Activated CD4-positive, alpha-beta T cell treated with anti-CD3 and anti-CD28 coated beads, Interleukin-2, amount 50 U/mL, for 16 hours (primary cell): ENCODE measurements at places on chromosomes 7 and 10.

DNA sequence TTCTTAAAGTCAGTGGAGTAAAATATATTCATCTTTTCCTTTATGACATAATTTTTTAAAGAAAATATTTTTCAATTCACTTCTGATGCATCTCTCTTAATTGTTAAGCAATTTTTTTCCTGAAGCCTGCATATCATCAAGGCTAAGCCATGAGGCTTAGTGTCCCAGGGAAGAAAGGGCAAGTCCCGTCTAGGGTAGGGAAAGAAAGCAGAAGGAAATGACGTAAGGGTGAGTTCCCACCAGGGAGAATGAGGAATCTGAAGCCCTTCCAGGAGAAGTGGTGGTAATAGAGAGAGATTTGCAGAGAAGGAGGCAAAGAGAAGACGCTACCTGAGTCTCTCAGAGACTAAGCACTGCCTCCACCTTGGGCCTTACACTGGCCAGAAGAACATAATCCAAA is 96.8 kb upstream of the NFE2L3 start:
- no peak for DNase-seq

DNA sequence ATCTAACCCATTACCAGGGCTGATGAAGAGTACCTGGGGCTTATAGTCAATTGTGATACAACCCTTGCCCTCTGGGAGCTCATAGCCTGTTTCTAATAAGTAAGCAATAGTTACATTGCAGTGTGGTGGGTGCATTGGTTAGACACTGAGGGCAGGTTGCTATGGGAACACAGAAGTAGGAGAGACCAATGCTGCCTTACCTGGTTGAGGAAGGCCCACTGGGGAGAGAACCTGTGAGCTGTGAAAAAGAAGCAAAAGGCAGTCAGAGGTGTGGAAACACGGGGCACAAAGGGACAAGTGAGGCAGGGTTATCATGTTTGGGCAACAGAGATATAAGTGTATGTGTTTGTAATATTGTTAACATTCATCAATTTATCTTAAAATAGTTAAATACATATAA is 51.9 kb downstream of the WDFY4 start:
- DNase-seq, result no peak

- no peak for DNase-seq
These were observed 148.8 kb upstream of the NPY start for GRCh38 chr7:24135003-24135817.

DNA sequence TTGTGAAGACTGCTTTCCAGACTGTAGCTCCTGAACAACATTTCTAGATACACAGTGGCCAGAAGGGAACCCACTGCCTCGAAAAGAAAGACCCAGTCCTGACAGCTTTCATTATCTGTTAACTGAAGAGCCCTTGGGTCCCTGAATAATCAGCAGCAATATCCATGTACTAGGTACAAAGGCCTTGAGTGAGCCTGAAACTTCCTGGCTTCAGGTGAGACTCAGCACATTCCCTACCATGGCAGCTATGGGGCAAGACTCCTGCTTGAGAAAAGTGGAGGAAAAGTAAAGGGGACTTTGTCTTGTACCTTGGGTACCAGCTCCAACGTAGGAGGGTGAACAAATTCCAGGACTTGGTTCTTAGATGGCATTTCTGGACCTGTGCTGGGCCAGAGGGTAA is 92.8 kb downstream of the SIRT1 start:
- no peak for DNase-seq

GRCh38 chr10:104895981-104896380 is 254.9 kb downstream of the SORCS3 start:
- no peak for DNase-seq

- no peak for DNase-seq
These were observed 114.0 kb upstream of the HGF start for GRCh38 chr7:81883801-81884393.

DNA sequence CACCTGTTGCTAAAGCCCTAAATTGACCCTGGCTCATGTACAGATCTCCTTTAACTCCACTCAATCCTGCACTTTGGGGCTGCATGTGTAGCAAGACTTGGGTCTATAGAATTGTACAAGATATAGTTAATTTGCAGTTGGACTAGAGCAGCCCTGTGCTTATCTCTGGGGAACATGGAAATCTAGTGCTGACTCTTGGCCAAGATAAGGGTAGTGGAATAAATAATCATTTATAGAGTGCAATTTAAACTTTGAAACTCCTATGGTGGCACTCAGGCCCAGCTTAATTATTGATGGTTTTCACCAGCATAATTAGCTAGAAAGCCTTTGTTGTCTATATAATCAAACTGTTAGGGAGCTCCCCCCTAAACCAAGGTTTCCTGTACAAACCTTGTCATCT is 39.2 kb upstream of the MBL2 start:
- no peak for DNase-seq

GRCh38 chr10:114441107-114441506 is 36.8 kb upstream of the AFAP1L2 start:
- no peak for DNase-seq

GRCh38 chr10:87545783-87546182 is 41.1 kb downstream of the MINPP1 start:
- no peak for DNase-seq

DNA sequence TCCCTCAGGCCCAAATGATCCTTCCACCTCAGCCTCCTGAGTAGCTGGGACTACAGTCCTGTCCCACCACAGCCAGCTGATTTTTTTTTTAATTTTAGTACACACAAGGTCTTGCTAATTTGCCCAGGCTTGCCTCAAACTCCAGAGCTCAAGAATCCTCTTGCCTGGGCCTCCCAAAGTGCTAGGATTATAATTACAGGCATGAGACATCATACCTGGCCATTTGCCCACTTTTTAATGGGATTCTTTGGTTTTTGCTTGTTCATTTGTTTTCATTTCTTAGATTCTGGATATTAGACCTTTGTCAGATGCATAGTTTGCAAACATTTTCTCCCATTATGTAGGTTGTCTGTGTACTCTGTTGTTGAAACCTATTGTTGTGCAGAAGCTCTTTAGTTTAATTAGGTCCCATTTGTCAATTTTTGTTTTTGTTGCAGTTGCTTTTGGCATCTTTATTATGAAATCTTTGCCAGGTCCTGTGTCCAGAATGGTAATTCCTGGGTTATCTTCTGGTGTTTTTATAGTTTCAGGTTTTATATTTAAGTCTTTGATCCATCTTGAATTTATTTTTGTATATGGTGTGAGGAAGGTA is 95.2 kb downstream of the GLCCI1 start:
- no peak for DNase-seq

DNA sequence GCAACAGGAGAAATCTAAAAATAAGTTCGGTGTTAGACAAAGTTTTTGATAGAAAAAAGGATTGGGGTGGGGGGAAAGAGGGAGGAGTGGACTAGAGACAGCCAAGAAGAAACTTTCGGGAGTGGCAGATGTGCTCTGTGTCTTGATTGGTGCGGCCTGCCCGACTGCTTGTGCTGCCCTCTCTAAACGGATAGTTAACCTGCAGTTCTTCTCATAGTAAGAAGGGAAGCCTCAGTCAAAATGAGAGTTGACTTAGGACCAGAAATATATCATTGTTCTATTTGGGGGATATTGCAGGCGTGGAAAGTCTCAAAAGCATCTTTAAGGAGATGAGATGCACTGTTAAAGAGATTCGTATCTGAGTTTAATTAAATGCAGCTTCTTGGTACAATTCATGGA is 39.3 kb downstream of the UBE3C start:
- DNase-seq, result no peak

DNA sequence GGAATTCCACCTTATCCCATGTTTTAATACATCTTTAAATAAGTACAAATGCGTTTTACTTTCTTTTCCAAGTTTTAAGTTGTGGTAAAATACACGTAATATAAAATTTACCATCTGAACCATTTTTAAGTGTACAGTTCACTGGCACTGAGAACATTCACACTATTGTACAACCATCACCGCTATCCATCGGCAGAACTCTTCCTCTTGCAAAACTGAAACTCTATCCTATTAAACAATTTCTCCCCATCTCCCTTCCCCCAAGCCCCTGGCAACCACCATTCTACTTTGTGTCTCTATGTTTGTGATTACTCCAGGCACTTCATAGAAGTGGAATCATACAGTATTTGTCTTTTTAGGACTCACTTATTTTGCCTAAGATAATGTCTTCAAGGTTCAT is 33.8 kb downstream of the HIP1 start:
- DNase-seq, result no peak

DNA sequence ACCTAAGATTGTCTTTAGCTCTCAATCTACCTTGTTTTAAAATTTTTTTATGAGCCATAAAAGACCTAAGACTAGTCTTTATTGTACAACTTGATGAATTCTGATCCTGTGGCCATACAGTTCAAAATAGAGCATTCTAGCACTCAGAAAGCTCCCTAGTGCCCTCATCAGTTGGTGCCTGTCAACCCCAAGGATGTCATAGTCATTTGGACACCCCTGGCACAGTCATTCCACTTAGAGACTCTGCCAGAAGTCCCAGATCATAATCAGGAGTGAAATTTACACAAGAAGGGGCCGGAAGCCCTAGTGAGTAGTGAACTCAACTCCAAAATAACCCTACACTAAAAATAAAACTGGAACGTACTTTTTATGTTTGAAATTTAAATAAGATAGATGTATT is 80.0 kb upstream of the INSIG1 start:
- peak; percentile 79 for DNase-seq

DNA sequence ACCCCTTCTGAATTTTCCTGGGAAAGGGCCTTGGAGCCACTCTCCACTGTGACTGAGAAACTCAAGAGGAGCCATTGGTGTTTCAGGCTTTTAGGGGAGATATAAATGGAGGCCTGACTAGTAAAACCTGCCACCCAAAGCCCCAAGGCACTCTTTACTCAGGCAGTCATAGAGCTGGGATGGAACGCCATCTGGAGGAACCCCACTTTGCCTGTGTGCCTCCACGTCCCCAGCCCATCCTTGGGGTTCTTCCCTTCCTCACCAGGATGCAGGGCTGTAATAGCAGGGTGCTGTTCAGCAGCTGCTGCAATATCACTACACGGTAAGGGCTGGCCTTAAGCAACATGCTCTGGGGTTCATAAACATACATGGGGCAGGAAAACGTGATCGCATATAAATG is 232.6 kb downstream of the BAMBI start:
- no peak for DNase-seq

DNA sequence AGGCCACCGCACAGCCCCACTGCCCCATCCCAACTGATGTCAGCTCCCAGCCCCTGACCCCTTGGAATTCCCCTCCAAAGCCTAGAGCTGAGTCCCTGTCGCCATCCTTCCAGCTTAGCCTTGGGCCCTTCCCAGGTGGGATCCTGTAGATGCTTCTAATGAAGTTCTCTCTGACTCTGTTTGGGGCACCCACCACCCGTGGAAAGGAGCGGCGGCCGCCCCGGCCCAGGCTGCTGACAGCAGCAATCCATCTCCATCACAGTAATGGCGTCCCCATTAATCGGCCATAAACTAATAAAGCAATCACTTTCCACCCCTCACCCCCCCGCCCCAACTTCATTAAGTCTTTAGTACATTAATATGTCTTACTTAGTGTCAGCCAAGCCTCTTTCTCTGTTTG is 25.6 kb downstream of the KAZALD1 start:
- DNase-seq, result no peak

GRCh38 chr10:79249186-79250121 is 97.8 kb upstream of the PPIF start:
- DNase-seq, result peak; percentile 82

- no peak for DNase-seq
These were observed 7.1 kb downstream of the CHAT start for GRCh38 chr10:49620841-49621378.

- no peak for DNase-seq
These were observed 220.5 kb downstream of the DNAJB6 start for GRCh38 chr7:157557263-157557662.

- DNase-seq, result peak; percentile 31
These were observed 67.0 kb downstream of the WDR37 start for GRCh38 chr10:1123198-1123597.

GRCh38 chr7:1741751-1742554 is 71.9 kb downstream of the ELFN1 start:
- no peak for DNase-seq

GRCh38 chr10:17585016-17585415 is 32.2 kb downstream of the HACD1 start:
- DNase-seq, result no peak

DNA sequence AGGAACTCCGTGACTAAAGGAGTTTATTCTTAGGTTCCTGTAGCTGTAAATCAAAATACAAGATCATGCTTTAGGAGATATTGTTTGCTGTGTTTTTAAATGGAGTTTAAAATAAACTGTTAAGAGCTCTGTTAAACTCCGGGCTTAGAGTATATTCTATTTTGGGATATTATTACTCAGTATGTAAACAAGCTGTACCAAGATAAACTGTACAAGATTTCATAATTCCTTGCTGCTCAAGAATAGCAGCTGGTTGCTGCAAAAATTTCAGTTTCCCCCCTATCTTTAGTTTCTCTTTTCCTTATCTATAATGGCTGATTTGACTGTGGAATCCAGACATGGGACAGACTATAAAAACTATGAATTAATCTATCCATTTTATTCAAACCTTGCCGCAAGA is 215.7 kb downstream of the HTR7 start:
- DNase-seq, result no peak

GRCh38 chr7:104528142-104528541 is 199.7 kb downstream of the LHFPL3 start:
- no peak for DNase-seq

DNA sequence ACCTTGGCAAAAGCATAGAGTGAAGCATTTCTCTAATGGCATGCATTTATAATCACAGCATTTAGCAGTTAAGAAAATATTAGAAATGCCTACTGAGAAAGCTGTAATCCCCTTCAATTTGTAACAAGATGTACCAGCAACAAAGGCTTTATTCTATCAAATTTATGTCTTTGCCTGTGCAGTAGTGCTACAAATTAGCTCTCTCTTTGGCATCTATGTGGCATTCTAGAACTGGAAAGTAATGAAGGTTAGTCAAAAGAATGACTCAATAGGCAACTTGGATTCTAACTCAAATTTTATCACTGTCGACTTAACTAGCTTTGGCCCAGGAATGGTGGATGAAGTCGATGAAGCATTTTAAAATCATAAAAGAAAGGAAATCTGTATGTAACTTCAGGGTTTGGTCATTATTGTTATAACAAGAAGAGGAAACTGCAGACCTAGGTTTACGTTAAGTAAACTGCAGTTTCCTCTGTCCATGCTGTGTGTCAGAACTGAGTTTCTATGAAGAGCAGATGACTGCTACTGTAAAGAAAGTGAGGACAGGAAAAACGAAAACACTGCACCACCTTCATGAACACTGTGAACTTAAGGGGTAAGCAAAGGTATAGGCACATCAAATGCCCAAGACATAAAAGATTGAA is 140.0 kb downstream of the RAPGEF5 start:
- DNase-seq, result no peak

DNA sequence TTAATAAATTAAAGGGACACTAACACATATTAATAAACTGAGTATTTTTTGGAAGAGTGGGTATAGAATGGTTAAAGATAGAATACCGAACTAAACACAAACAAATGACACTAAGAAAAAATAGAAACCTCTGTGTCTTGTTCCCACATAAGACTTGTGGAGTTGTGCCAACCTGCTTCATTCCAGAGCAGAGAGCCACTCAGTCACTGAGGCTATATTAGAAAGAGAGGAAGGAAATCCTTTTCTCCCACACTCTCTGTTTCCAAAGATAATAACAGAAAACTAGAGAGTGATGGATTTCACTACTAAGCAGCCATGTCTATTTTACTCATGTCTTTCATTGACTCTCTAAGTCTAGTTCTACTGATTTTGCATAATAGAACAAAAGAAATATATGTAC is 26.0 kb downstream of the CTNNA3 start:
- no peak for DNase-seq

GRCh38 chr10:43396061-43396927 is 12.7 kb downstream of the HNRNPF start:
- DNase-seq, result peak; percentile 88
